ENCODE measurements at places on chromosomes 6 and 20.

GRCh38 chr20:1827510-1827973 is 67.7 kb upstream of the SIRPA start:
- H3K4me1 ChIP-seq, result no peaks in the 10 kb centered on the region
- no peak overlapping the region for H3K4me3 ChIP-seq
- no peak overlapping the region for H3K27ac ChIP-seq
- H3K36me3 ChIP-seq, result no peaks in the 10 kb centered on the region
- no peaks in the 10 kb centered on the region for H3K27me3 ChIP-seq

DNA sequence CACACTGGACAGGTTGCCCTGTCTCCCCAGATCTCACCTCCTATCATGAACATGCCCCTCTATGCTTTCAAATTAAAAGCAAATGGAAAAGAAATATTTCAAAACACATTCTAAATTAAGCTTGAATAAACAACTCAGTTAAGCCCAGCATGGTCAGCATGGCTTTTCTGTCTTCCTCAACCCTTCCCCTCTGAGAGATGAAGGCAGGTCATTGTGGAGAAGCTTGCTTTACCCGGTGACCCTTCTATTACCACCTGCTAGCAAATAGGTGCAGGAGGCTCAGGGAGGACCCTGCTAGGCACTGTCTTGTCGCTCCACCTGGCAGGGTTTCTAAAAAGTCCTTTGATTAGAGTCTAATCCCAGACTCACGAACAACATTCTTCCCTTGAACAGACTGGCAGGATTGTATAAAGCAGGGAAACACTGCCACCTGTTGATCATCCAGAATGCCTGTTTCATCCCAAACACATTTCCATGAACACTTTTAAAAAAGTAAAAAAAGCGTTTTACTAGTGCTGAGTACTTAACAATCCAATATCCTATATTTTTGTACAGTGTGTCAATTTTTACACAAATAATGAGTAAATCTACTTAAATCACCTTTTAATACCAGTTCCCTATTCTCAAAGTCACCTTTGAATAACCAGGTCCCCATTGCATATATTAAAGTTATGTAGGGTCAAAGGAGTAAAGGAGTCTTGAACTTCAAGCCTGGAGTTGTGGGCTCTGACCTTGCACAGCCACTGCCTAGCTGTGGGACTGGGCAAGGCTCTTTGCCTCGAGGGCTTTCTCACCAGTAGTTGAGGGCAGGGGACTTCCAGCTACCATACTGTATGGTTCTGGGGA is 75.5 kb downstream of the GPR6 start:
- no peaks in the 10 kb centered on the region for H3K4me1 ChIP-seq
- no peak overlapping the region for H3K27ac ChIP-seq
- peak; percentile 5 for DNase-seq

DNA sequence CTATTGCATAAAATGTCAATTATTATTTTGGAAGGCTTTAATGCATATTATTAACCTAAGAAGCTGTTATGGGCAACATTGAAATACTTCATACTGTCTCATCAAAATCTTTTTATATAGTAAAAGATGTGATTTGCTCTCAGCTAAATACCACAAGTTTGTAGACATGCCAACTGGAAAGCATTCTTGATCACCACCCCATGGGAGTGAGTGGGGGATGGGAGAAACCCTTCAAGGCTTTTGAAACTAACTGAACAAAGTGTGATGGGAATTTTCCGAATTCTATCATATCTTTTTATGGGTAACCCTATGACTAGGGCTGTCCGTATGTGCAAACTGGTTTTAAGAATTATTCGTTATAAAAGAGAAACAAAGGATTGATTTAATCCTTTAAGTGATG is 377.3 kb upstream of the JAG1 start:
- no peaks in the 10 kb centered on the region for H3K27me3 ChIP-seq
- no peaks in the 10 kb centered on the region for H3K4me1 ChIP-seq
- no peak overlapping the region for H3K4me3 ChIP-seq
- no peak overlapping the region for H3K27ac ChIP-seq
- DNase-seq, result no peak

- H3K4me3 ChIP-seq, result no peak overlapping the region
- DNase-seq, result no peak
- no peak overlapping the region for H3K27ac ChIP-seq
- H3K27me3 ChIP-seq, result no peaks in the 10 kb centered on the region
- H3K36me3 ChIP-seq, result no peaks in the 10 kb centered on the region
Observed at GRCh38 chr20:51886891-51887608, 84.7 kb upstream of the SALL4 start.

GRCh38 chr20:46071573-46071972 is 18.2 kb downstream of the NCOA5 start:
- no peak overlapping the region for H3K27ac ChIP-seq
- peaks cover 44% of the 10 kb centered on the region for H3K36me3 ChIP-seq
- no peak for DNase-seq
- H3K4me1 ChIP-seq, result no peaks in the 10 kb centered on the region
- H3K4me3 ChIP-seq, result no peak overlapping the region

GRCh38 chr20:58651559-58651945 is 469 bp downstream of the STX16 start:
- no peaks in the 10 kb centered on the region for H3K27me3 ChIP-seq
- H3K4me3 ChIP-seq, result peak overlapping the region; percentile 96
- H3K4me1 ChIP-seq, result peaks cover 44% of the 10 kb centered on the region
- no peaks in the 10 kb centered on the region for H3K36me3 ChIP-seq
- H3K27ac ChIP-seq, result peak overlapping the region; percentile 94

DNA sequence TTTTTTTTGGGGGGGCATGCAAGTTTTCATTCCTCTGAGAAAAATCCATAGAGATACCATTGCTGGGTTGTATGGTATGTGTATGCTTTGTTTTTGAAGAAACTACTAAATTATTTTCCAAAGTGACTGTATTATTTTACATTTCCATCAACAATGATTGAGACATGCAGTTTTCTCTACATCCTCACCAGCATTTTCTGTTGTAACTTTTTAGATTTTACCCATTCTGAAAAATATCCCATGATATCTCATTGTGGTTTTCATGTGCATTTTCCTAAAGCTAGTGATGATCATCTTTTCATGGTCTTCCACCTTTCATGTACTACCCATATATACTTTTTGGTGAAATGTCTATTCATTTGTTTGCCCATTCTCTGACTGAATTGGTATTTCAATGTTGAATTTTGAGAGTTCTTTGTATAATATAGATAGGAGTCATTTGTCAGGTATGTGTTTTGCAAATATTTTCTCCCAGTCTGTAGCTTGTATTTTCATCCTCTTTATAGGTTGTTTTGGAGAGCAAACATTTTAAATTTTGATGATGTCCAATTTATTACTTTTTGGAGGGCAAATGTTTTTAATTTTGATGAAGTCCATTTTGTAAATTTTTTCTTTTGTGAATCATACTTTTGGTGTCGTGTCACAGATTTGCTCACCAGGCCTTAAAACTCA is 827.5 kb upstream of the CITED2 start:
- no peak overlapping the region for H3K27ac ChIP-seq
- DNase-seq, result no peak
- H3K4me1 ChIP-seq, result no peaks in the 10 kb centered on the region
- no peaks in the 10 kb centered on the region for H3K27me3 ChIP-seq
- H3K4me3 ChIP-seq, result no peak overlapping the region
- no peaks in the 10 kb centered on the region for H3K36me3 ChIP-seq

Measured in CD4-positive, alpha-beta memory T cell (primary cell).